ENCODE measurements at places on chromosomes 4 and X. TPM values are rescaled to one million over a fixed set of nuclear protein-coding genes. Genes with fewer than 3 reads are reported as not detected.

Gene PPARGC1A
- total RNA-seq, result not detected

Gene MAGEB10
- not detected for total RNA-seq

Gene HELT
- not detected for total RNA-seq

Gene MCTS1
- total RNA-seq, result 90.7 TPM

Gene OPRPN
- total RNA-seq, result not detected

Gene FAAH2
- total RNA-seq, result 8.2 TPM

Gene CPZ
- total RNA-seq, result 9.1 TPM
